ENCODE measurements at places on chromosomes 11 and 22.

- no peak for DNase-seq
Measured at GRCh38 chr11:47837292-47837691, 10.9 kb downstream of the NUP160 start.

DNA sequence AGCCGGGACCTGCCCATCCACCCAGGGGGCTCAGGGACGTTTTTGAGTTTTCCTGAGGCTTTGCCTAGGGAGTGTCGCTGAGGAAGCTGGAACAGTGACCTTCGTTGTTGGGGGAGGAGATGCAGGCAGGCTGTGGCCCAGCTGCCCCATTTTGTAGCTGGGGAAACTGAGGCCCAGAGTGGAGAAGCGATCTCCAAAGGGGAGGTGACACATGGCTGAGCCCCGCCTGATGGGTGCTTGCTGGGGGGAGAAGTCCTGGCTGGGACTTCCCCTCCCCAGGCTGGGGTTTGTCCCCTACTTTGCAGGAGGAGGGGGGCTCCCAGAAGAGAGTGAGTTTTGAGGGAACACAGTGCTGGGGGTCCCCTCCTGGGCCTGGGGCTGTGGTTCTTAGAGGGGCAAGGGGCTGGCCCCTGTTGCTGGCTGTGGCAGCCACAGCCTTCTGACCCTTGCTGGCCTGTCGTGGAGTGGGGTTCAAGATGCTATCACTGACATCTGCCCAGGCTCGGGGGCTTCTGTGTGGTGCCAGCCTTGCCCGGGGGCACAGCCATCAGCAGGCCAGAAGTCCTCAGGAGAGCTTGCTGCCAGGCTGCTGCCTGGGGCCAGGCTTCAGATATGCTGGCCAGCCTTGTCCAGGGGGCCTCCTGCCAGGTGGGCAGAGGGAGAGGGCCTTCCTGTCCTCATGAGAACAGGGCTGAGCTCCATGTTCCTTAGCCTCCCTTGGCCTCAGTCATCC lies 21.4 kb downstream of the KCNQ1 start:
- DNase-seq: no peak

GRCh38 chr11:76788661-76789442 lies 5.7 kb downstream of the TSKU start:
- no peak for DNase-seq

GRCh38 chr11:114354076-114354475 lies 46.2 kb downstream of the C11orf71 start:
- DNase-seq: peak; percentile 44

GRCh38 chr22:27420817-27421361 lies 380.7 kb downstream of the MN1 start:
- DNase-seq: peak; percentile 67

DNA sequence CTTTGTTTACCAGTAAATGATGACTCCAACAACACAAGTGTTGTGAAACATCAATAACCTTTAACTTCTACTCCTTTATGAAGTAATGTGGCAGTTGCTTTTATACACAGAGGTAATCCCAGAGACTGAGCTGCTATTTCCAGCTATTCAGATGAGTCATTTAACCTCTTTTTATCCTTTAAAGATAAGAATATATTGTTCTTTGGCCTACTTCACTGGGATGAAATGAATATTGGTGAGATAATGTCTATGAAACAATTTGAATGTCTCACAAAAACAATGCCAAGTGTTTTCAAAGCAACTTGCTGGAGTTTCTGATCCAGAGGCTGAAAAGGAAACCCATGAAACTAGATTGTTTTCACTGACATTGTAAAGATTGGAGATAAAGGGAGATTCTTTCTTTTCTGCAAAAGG lies 564.4 kb upstream of the LUZP2 start:
- DNase-seq: peak; percentile 3

GRCh38 chr11:99505831-99506230 lies 485.1 kb downstream of the CNTN5 start:
- no peak for DNase-seq

GRCh38 chr22:42800451-42801251 lies 56.4 kb downstream of the ARFGAP3 start:
- DNase-seq: no peak

- DNase-seq: peak; percentile 43
Measured at GRCh38 chr11:58334708-58335107, 24.2 kb downstream of the OR5B17 start.

GRCh38 chr11:99535406-99535805 lies 514.7 kb downstream of the CNTN5 start:
- DNase-seq: no peak
